ENCODE measurements at places on chromosomes 2 and 18.

DNA sequence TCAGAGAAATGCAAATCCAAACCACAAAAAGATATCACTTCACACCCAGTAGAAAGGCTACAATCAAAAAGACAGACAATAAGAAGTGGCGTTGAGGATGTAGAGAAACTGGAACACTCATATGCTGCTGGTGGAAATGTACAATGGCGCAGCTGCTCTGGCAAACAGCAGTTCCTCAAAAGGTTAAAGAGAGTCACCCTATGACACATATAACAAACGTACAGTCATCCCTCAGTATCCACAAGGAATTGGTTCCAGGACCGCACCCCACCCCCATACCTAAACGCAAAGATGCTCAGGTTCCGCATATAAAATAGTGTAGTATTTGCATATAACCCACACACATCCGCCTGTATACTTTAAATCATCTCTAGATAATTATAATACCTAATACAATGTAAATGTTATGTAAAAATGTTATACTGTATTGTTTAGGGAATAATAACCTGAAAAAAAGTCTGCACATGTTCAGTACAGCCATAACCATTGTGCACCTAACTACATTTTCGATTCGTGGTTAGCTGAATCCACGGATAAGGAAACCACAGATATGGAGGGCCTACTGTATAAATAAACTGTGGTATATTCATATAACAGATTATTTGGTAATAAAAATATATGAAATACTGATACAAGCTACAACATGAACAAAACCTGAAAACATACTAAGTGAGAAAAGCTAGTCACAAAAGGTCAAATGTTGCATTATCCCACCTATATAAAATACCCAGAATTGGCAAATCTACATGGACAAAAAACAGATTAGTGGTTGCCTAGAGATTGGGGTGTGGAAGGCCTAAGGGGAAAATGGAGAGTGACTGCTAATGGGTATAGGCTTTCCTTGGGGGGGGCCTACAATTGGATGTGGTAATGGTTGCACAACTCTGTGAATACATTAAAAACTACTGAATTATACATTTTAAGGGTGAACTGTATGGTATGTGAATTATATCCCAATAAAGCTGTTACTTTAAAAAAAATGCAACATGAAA lies 37.5 kb downstream of the UXS1 start:
- no peak for DNase-seq

GRCh38 chr2:2793514-2793913 lies 462.4 kb upstream of the MYT1L start:
- DNase-seq = no peak

DNA sequence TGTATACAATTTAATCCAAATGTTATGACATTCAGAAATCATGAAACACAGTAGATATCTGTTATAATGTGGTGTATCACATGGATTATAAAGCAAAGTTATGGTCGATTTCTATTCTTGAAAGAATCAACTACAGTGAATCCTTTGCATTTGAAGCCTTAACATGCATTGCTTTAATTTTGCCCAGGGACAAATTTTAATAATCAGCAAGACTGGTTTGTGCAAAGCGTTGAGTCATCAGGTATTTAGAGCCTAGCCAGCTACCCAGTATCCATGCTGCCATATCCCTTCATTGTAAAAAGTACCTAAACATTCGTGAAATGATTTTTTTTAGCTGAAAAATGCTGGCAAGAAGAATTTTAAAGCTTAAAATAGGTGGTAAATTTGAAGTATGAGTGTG lies 8.9 kb upstream of the SPDYA start:
- peak; percentile 12 for DNase-seq

DNA sequence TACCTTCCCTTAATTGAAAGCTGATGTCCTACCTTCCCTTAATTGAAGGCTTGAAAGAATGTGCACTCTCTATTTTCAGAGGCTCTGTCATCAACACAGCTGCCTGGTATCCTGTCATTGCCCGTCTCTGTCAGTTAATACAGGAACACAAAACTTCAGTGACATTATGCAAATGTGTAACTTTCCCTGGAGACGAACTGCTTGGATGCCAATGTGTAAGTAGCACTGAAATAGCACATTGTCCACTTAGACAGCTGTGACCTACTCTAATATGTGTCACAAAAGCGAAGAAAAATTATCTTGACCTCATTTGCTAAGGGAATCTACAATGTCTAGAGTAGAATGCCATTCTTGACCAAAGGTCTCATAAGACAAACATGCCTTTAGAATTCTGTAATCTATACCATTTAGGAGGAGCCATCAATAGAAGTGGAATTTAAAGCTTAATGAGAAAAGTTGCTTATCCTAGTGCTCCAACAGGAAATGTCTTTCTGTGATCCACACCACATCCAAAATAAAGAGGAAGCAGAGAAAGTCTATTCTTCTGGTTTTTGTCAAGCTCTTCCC lies 138.1 kb downstream of the BARD1 start:
- DNase-seq = no peak

DNA sequence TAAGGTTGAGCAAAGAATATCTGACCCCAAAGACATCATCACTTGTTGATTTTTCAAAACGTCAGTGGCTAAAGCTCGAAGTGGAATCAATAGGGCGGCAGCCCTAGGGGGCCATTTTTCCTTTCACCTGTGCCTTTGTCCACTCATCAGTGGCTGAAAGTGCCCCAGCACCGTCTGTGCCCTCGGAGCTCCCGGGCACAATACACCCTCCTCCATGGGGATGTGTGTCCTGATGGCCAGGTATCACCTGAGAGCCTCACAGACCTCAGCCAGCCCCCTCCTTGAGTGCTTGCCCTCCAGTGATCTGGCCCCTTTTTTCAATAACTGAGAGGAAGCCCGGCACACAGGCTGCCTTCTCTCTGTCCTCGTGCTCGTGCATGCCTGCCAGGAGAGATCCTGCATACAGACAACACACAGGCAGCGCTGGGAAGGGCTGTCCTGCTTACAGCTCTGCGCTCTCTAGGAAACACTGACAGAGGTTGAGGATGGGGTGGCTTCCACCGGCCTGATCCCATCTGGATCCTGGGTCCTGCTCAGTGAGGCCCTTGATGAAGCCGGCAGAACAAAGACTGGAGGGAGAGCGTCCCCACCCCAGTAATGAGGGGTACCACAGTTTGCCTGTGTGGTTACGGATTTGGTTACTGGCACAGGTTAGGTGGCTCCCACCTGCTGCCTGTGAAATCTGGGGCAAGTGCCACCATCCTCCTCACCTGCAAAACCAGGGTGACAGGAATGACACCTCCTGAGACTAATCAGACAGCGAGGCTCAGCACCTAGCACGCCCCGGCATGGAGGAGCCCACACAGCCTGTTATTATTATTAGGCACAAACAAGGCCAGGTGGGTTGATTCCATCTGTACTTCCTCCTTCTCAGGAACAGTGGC lies 197.5 kb upstream of the RAB6C start:
- DNase-seq = no peak

DNA sequence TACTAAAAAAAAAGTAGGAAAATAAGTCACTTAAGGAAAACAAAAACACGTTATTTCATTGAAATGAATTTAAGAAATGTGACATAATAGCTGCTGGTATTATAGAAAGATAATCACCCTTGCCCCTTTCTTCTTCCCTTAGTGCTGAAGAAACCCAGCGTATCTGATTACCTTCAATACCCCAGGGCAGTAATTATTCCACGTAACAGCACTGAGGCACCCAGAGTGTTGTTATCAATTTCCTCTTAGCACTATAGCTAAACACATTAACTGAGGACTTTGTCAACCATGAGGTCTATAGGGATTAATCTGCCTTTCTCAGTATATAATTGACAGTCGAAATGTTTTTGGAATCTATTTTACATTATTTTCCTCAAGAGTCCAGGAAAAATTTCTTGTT lies 180.0 kb upstream of the NXPH2 start:
- DNase-seq = no peak
